ENCODE measurements at places on chromosomes 7 and 10.

DNA sequence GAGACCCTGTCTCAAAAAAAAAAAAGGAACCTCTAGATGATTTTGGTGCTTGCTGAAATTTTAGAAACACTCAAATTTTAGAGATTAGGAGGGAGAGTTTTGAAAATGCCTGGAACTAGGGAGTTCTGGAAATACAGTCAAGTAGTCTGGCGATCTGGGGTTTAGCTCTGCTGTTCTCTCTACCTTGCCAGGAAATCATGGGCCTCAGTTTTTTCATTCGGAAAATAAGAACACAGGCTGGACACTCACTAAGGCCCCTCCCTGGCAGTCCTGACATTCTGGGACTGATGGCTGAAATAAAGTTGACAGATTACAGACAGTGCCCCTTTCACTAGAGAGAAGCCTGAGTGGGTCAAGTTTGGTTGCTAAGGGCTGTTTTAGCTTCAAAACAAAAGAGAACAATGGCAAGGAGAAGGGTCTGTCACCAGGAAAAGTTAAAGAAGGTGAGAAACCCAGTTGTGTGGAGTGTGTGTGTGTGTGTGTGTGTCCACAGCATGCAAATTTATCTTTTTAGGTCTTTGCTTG, 25.0 kb upstream of the CALN1 start:
- no peak for DNase-seq

DNA sequence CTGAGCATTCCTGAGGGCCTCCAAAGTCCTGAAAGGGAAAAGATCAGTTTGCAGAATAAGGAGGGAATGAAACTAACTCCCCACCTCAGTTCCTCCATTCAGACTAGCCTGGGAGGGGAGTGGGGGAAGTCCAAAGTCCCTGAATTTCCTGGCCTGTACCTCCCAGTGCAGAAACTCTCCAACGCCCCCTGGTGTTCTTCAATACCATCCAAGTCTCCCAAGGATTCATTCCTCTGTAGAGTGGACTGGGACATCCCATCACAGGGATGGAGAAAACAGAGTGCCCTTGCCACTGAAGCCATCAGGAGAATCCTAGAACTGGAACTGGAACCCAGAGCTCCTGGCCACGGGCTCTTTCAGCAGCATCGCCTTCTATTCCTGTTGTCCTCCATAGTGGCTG, 1.6 kb upstream of the COL13A1 start:
- DNase-seq, result peak; percentile 14

DNA sequence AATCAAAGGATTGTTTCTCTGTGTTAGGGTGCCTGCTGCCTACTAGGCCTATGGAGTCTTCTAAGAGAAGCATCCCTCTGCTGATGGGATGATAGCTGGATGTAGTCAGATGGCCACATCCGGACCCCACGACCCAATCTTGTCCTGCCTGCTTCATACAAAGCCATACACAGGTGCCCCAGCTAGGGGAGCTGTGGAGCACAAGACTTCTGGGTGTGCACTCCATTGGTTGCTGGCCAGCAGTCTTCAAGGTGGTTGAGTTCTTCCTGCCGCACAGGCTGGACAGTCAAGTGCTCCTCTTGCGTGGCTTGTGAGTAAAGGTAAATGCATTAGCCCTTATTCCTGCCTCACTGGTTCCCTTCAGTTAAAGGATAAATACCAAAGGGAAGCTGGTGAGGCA, 120.2 kb downstream of the TEX36 start:
- DNase-seq, result no peak

DNA sequence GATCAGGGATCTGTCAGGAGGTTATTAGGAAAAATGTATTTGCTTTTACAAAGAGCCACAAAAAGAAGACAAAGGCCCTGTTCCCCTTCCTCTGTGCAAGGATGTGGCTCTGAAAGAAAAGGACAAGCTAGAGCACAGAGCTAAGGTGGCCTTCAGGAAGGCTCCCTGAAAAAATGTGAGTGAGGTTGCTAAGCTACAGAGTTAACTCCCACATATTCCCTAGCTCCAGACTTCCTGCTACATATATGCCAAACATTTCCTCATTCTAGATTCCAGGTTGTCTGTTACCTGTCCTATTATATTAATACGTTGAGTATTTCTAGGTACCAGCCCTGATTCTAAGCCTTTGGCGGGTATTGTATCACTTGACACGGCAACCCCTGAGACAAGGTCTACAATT, 369.0 kb downstream of the PARD3 start:
- no peak for DNase-seq

- no peak for DNase-seq
Observed at GRCh38 chr10:108452533-108452932, 1288.0 kb upstream of the SORCS1 start.

- DNase-seq, result no peak
Observed at GRCh38 chr10:100628061-100628460, 92.3 kb downstream of the HIF1AN start.

DNA sequence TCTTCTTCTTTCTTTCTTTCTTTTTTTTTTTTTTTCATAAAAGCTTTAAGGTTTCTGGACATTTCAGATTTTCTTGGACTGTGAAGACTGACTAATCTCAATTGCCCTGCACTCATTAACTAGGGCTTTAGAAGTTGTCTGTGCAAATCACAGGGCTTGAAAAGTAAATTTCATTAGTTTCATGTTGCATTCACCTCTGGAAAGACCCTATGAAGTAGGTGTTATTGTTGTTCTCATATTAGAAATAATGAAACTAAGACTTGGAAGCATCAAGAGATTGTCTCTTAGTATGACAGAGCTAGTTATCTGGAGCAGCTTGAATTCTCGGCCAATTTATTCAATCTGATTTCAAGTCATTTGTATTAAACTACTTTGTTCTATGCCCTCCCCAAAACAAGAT, 28.2 kb upstream of the SEMA3D start:
- DNase-seq, result no peak

- DNase-seq, result no peak
Observed at GRCh38 chr10:96292971-96293920, 11.0 kb upstream of the DNTT start.

DNA sequence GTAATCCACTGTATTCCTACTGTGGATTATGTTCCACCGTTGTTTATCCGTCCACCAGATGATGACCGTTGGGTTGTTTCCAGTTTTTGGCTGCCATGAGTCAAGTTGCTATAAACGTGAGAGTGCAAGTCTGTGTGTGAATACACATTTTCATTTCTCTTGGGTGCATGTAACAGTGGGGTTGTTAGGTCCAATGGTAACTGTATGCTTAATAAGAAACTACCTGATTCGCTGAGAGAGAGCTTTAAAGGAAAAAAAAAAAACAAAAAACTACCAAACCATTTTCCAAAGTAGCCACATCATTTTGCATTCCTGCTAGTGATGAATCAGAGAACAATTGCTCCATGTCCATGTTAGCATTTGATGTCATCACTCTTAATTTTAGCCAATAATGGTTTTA, 15.9 kb downstream of the UBN2 start:
- DNase-seq, result no peak

DNA sequence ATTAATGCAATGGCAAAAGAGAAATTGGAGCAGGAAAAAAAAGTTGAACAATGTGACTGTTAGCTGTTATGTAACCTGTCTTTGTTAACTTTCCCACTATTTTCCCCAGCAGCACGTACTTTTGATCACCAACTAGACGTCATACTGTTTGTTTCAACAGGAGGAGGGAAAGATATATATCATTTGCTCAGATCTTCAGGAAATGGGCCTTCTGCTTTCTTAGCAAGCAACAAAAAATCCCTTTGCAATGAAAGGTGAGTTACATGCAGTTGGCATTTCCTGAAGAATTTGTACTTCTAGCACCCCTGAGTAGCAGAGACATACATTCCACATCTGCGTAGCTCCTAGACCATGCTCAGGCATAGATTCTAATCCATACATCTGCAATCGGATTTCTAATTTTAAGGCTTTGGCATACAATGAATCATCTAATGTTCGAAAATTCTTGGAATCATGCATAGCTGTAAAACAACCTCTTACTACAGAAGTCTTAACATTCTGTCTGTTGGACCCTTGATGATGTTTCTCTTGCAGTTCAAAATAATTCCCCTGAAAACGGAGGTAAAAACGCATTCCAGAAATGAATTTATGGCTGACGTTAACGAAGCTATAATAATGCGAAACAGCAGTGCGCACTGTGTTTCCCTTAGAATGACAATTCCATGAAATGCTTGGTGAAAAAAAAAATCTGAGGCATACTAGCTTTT, 286.9 kb upstream of the MGMT start:
- no peak for DNase-seq

GRCh38 chr10:25912866-25913265, 21.2 kb upstream of the MYO3A start:
- DNase-seq, result no peak

DNA sequence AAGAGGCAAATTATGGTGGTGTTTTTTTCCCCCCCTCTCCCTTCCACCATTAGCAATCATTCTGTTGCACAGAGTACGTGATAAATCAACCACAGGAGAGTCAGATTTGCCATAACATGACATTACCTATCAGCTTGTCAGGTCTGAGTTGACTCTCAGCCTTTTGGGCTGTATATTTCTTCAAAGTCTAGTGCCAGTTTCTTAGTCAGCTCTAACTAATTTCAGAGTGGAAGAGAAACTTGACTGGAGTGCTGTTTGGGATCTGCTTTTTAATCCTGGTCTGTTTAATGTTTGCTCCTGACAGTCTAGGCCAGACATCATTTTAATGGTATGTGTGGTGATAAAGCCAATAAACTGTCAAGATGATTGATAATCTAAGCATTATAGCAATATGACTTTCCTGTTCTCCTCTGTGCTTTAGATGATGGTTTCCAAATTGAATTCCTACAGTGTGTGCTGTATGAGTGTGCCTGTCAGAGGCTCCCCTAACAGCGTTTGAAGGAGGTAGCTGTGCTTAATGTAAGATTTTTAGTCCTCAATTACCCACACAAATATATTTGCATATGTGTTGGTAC, 76.9 kb downstream of the LRMDA start:
- DNase-seq, result no peak

DNA sequence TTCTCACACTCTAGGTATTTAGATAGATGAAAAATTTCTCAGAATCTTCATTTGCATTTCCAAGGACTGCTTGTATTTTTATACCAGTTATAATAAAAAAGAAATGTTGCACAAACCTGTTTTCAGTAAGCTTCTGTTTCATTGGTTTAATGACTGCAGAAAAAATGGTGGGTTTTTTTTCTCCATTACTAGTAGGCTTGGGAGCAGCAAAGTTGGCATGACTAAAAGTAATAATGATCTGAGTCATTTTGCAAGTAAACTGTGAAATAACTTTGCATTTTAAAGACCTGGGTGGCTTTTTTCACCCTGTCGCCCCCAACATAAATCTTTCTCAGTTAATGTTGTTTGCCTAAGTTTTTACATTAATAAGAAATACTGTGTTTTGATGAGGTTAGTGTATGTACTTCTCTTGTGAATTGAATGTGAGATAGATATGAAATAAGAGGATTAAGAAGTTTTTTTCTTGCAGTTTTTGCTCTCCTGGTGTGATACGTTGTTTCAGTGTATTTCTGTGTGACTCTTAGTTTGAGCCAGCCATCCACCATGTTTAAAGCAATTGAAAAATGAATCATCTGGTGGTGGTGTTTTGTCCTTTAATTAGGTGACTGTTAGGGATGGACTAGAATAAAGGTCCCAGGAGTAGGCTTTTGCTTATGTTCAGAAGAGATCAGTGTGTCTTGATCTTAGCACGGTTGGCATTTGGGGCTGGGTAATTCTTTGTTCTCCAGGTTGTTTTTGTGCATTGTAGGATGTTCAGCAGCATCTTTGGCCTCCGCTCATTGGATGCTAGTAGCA, 1.8 kb downstream of the GNAI1 start:
- DNase-seq, result no peak

GRCh38 chr7:132115028-132115427, 461.2 kb downstream of the PLXNA4 start:
- no peak for DNase-seq

- no peak for DNase-seq
Observed at GRCh38 chr10:18713077-18713476, 53.8 kb downstream of the ARL5B start.

GRCh38 chr10:62959553-62959952, 143.4 kb upstream of the EGR2 start:
- DNase-seq, result no peak

DNA sequence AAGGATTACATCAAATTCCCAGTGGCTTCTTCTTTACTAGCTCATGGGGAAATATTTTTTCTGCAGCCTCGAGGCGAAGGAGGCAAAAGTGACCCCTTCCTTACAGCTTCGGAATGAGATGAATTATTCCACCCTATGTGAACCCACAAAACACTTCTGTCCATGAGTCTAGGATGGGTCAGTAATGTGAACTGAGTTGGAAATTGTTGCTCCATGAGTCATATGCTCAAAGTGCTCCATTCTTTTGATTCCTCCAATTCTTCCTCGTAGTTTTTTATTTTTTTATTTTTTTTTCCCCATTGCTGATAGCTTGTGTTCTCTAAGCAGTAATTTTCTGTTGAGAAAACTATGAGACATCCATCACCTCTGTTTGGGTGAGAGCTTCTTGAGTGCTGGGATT, 31.7 kb upstream of the FAM204A start:
- DNase-seq, result no peak

GRCh38 chr10:63574011-63574410, 52.8 kb downstream of the REEP3 start:
- no peak for DNase-seq

GRCh38 chr10:43594944-43595589, 11.2 kb upstream of the ZNF485 start:
- no peak for DNase-seq

- no peak for DNase-seq
Observed at GRCh38 chr10:86443069-86443468, 76.5 kb upstream of the GRID1 start.

DNA sequence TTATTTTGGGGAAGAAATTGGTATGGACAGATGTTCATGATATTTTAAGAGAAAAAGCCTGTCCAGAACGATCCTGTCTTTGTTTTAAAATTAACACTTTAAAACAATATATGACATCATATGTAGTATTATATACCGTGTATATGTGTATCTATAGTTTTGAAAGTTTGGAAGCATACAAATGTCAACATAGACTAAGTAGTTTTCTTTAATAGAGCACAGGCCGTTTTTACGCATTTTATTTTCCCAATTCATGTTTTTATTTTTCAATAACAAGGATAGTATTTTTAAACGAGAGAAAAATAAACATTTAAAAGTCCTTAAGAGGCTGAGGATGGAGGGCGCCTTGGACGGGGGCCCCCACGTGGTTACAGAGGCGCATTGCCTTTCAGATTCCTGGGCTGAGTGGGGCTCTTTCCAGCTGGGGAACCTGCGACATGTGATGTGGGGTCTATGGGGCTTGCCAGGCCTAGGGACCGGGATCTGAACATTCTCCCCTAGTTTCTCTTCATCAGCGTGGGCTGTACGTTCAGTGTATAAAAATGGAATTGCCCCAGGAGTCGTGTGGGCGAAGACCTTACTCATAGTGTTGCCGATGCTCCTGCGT, 127.8 kb upstream of the ZNF746 start:
- DNase-seq, result peak; percentile 65
